Activated CD4-positive, alpha-beta T cell treated with anti-CD3 and anti-CD28 coated beads, Interleukin-2, amount 10 ng/mL, durations not matched to agents 7 days and 5 days (primary cell): ENCODE measurements at places on chromosomes 11 and 22.

DNA sequence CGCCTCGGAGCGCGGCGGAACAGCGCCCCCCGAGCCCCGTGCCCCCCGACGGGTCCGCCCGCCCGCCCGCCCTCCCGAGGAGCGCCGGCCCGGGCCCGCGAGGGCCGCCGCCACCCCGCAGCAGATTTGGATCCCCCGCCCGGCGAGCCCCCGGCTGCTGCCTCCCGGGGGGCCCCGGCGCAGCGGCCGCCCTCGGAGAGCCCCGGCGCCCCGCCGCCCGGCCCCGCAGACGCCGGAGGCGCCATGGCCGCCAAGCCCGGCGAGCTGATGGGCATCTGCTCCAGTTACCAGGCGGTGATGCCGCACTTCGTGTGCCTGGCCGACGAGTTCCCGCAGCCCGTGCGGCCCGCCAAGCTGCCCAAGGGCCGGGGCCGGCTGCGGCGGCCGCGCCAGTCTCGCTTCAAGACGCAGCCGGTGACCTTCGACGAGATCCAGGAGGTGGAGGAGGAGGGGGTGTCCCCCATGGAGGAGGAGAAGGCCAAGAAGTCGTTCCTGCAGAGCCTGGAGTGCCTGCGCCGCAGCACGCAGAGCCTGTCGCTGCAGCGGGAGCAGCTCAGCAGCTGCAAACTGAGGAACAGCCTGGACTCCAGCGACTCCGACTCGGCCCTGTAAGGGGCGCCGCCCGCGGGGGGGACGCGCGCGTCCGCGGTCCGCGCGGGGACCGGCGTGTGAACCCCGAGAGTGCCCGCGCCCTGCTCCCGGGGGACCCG lies 380 bp downstream of the C11orf96 start:
- DNase-seq = no peak

DNA sequence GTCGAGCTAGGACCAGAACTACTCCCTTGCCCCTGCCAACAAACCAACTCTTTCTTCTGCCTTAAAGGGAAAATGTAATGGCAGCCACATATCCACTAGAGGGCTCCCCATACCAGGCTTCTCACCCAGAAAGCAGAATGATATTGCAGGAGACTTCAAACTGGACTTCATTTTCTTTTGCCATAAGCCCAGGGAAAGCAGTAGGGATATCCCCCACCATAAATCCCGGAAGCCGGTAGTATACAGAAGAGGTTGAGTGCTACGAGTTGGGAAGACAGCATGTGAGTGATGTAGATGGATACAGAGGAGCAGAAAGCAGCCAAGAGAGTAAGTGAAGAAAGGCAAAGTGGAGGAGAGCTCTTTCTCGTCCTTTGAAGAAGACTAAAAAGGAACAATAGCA lies 12.1 kb downstream of the PLAAT5 start:
- DNase-seq = peak; percentile 64

GRCh38 chr22:20080776-20081654 lies 974 bp downstream of the DGCR8 start:
- DNase-seq = peak; percentile 12

- no peak for DNase-seq
Observed at GRCh38 chr22:32932176-32932575, 126.0 kb downstream of the SYN3 start.

- DNase-seq = no peak
Observed at GRCh38 chr11:67085617-67086016, 29.0 kb downstream of the RHOD start.

GRCh38 chr11:44571871-44572270 lies 6.4 kb downstream of the CD82 start:
- no peak for DNase-seq

- DNase-seq = no peak
Observed at GRCh38 chr11:28966951-28967350, 858.8 kb downstream of the METTL15 start.
